ENCODE measurements at places on chromosomes 6 and 20.

GRCh38 chr6:122075084-122075838 is 324.2 kb upstream of the HSF2 start:
- DNase-seq = no peak

- DNase-seq = no peak
Observed at GRCh38 chr6:112216662-112217551, 37.5 kb downstream of the LAMA4 start.

DNA sequence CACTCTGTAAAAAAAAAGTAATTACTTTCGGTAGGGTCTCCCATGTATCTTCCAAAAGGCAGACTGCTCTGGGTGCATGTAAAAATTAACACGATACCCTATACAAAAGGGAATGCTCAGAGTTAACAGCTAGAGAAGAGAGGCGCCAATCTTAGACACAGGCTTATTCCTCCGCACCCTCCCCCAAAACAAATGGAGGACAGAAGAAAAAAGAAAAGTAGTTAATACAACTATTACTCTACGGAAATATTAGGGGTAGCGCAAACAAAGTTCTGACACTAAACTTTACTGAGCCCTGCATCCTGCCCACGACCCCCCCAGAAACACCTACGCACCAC is 331 bp upstream of the UFL1 start:
- DNase-seq = no peak

DNA sequence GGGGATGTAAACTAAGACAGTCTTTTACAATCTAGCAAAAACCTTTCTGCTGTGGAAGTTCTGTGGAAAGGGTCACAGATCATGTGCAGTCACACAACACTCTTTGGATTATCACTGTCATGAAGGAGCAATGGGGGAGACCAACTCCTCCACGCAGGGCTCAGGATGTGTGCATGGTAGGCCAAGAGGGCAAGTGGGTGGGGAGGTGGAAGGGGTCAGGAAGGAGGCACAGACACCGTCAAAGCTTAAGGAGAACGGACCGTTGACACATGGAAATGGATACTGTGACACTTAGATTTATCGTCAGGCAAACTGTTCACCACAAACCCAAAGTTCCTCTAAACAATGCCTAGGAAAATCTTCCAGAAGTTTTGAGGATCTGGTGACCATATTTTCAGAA is 215.8 kb downstream of the PAX1 start:
- no peak for DNase-seq

GRCh38 chr6:170025935-170026750 is 264.7 kb downstream of the DLL1 start:
- no peak for DNase-seq

GRCh38 chr6:110471726-110472365 is 4.6 kb downstream of the SLC22A16 start:
- DNase-seq = no peak

- DNase-seq = no peak
Observed at GRCh38 chr6:169253337-169254238, at the start of gene THBS2. Gene THBS2, minus strand, starts transcription at chr6:169253846. Its CDS starts 3,062 bp downstream, at chr6:169250784.

DNA sequence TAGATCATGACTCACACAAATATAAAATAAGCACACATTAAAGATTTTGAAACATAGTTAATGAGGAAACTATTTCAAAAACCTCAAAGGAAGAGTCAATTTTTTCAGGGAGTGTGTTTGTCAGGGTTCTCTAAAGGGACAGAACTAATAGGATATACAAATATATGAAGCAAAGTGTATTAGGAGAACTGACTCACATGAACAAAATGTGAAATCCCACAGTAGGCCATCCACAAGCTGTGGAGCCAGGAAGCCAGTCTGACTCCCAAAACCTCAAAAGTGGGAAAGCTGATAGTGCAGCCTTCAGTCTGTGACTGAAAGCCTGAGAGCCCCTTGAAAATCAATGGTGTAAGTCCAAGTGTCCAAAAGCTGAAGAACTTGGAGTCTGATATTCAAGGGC is 898.0 kb upstream of the EYS start:
- DNase-seq = no peak

- no peak for DNase-seq
Observed at GRCh38 chr6:67896476-67896875, 738.6 kb upstream of the ADGRB3 start.
